ENCODE measurements at places on chromosomes 16 and 17. TPM values are rescaled to one million over a fixed set of nuclear protein-coding genes. Genes with fewer than 3 reads are reported as not detected.

- H3K4me1 ChIP-seq = peaks cover 91% of the 10 kb centered on the region
- peak overlapping the region; percentile 97 for H3K27ac ChIP-seq
- H3K4me3 ChIP-seq = peak overlapping the region; percentile 58
- peak; percentile 87 for DNase-seq
- H3K27me3 ChIP-seq = no peaks in the 10 kb centered on the region
Observed at GRCh38 chr16:89409161-89409711, 81.1 kb downstream of the ANKRD11 start.

DNA sequence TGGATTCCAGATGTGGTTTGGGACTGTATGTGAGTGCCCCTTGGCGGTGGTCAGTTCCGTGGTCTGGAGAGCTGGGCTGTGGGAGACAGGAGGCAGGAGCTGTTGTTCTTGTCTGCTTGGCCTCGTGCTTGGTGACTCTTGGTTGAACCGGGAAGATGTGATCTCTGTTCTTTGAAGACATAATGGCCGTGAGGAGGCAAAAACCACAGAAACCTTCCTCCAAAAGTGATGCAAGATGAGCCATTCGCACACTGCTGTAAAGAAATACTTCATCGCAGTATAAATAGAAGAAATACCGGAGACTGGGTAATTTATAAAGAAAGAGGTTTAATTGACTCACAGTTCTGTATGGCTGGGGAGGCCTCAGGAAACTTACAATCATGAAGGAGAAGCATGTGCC, 128.8 kb downstream of the RAP1GAP2 start:
- H3K36me3 ChIP-seq = peaks cover 26% of the 10 kb centered on the region
- H3K27me3 ChIP-seq = no peaks in the 10 kb centered on the region
- no peak overlapping the region for H3K27ac ChIP-seq
- no peak for DNase-seq
- peaks cover 8% of the 10 kb centered on the region for H3K4me1 ChIP-seq

- H3K36me3 ChIP-seq = peaks cover 19% of the 10 kb centered on the region
- DNase-seq = no peak
- H3K4me1 ChIP-seq = peaks cover 14% of the 10 kb centered on the region
- H3K4me3 ChIP-seq = no peak overlapping the region
- H3K27me3 ChIP-seq = no peaks in the 10 kb centered on the region
- peak overlapping the region; percentile 59 for H3K27ac ChIP-seq
Observed at GRCh38 chr17:16273929-16274339, 56.9 kb downstream of the PIGL start.

- H3K36me3 ChIP-seq = no peaks in the 10 kb centered on the region
- H3K4me3 ChIP-seq = no peak overlapping the region
- no peak for DNase-seq
- no peak overlapping the region for H3K27ac ChIP-seq
- peaks cover 3% of the 10 kb centered on the region for H3K4me1 ChIP-seq
- no peaks in the 10 kb centered on the region for H3K27me3 ChIP-seq
Observed at GRCh38 chr17:75102385-75102821, 7.4 kb upstream of the ARMC7 start.

DNA sequence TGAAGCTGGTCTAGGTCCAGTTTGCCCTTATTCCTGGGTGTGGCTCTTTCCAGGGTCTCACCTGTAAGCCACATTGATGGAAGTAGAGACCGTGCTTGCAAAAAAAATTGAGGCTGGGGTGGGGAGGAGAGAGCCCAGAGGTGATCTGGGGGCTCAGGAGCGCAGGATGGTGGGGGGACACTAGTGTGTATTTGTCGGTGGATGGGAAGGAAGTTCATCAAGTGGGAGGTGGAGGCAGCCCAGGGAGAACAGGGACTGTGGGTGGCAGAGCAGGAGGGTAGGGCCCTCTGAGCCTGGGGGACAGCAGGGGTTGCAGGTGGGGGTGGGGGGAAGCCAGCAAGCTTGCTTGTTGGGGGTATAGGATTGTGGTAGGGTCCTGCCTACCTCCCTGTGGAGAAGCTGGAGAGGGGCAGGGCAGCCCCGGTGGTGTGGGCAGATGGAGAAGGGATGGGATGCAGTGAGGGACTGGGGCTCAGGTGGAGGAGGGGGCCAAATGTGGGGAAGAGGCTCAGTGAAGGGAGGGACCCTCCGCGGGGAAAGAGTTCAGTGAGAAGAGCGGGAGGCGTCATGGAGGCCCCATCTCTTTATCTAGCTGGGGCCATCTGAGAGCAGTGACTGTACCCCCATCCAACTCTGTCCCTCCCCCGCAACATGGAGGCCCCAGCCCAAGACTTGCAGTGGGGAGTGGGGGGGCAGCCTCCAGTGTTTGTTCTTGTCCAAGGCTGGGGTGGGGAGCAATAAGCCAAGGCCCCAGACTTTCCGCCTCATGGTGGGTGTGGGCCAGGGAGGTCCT, 17.2 kb upstream of the TMEM92 start:
- DNase-seq = no peak
- H3K27me3 ChIP-seq = peaks cover 6% of the 10 kb centered on the region
- H3K36me3 ChIP-seq = no peaks in the 10 kb centered on the region
- no peak overlapping the region for H3K4me3 ChIP-seq
- peak overlapping the region; percentile 43 for H3K27ac ChIP-seq
- no peaks in the 10 kb centered on the region for H3K4me1 ChIP-seq

DNA sequence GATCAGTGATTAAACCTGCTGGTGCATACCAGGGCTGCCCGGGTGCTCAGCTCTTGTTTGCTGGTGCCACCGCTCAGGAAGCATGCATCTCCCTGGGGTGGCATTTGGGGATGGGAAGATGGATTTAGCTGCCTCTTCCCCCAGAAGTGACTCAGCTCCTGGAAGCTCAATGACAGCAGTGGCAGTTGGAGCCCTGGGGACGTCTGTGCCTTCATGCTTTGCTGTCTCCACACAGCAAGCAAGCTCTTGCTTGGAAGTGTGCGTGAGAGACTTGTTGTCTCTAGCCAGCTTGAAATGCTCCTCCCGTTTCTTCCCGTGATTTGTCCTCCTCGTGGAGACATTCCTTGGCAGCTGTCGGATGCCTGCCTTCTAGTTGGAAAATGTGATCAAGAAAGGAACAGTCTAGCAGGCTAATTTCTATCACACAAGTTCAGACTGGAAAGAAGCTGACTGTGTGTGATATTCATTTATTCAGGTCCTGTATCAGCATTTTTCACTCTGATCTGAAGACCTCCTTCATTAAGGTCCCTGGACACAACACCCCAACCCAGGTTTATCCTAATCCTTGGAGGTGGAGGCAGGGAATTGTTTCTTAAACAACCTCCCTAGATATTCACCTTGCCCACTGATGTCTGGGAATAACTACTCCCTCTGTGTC, 73.0 kb downstream of the BMERB1 start:
- DNase-seq = no peak
- H3K36me3 ChIP-seq = no peaks in the 10 kb centered on the region
- no peak overlapping the region for H3K27ac ChIP-seq
- H3K27me3 ChIP-seq = no peaks in the 10 kb centered on the region

- H3K27ac ChIP-seq = peak overlapping the region; percentile 7
- DNase-seq = no peak
- H3K36me3 ChIP-seq = no peaks in the 10 kb centered on the region
- no peak overlapping the region for H3K4me3 ChIP-seq
- no peaks in the 10 kb centered on the region for H3K4me1 ChIP-seq
- H3K27me3 ChIP-seq = no peaks in the 10 kb centered on the region
Observed at GRCh38 chr16:50136399-50136798, 16.7 kb upstream of the TENT4B start.

- H3K4me3 ChIP-seq = no peak overlapping the region
- H3K27me3 ChIP-seq = no peaks in the 10 kb centered on the region
- DNase-seq = no peak
- no peaks in the 10 kb centered on the region for H3K36me3 ChIP-seq
Observed at GRCh38 chr16:11333702-11334101, 11.6 kb upstream of the RMI2 start.

GRCh38 chr17:7294614-7295153, at the start of gene YBX2:
Gene YBX2 (minus strand): TSS chr17:7294639. CDS start chr17:7294500, 139 bp downstream.
- H3K36me3 ChIP-seq = no peaks in the 10 kb centered on the region
- H3K4me3 ChIP-seq = peak within 1 kb of the TSS; percentile 82
- H3K27me3 ChIP-seq = no peaks in the 10 kb centered on the region
- H3K4me1 ChIP-seq = peaks cover 22% of the 10 kb centered on the region

DNA sequence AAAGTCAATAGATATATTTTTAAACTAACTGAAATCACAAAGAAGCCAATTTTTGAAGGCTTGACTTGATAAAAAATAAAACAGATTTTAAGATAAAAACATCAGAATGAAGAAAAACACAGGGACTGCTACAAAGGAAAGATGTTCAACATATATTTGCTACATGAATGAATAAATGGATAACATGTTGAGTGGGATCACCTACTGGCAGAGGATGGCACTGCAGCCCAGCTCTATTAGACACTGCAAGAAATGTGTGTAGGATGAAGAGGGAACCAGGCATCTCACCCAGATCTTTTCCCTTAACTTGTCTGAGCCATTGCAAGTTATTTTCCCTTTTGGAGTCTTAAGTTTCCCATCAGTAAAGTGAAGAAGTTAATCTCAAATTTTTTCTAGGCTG, 4.2 kb downstream of the AIPL1 start:
- H3K27ac ChIP-seq = no peak overlapping the region
- no peak overlapping the region for H3K4me3 ChIP-seq
- H3K27me3 ChIP-seq = no peaks in the 10 kb centered on the region

DNA sequence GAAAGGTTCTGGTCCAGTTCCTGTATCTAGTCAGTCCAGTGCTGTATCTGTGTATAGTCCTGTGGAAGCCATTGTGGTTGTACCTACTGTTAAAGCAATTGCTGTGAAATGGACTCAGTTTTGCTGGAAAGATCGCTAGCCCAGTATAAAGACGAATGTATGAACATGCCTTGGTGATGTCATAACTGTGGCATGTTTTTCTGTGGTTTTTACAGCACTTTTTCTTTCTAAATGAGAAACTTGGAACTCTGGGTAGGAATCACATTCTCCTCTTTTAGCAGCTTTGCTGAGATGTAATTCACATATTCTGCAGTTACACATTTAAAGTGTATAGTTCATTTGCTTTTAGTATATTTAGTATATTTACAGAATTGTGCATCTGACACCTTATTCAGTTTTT, 58.1 kb downstream of the MAP2K4 start:
- no peak for DNase-seq
- H3K27me3 ChIP-seq = no peaks in the 10 kb centered on the region
- no peak overlapping the region for H3K4me3 ChIP-seq
- peaks cover 15% of the 10 kb centered on the region for H3K36me3 ChIP-seq

GRCh38 chr17:78892520-78892919, 10.5 kb downstream of the CEP295NL start:
- no peak for DNase-seq
- no peak overlapping the region for H3K27ac ChIP-seq
- peaks cover 48% of the 10 kb centered on the region for H3K4me1 ChIP-seq
- H3K27me3 ChIP-seq = no peaks in the 10 kb centered on the region
- H3K36me3 ChIP-seq = no peaks in the 10 kb centered on the region
- H3K4me3 ChIP-seq = no peak overlapping the region

GRCh38 chr17:61106354-61106753, 293.3 kb upstream of the TBX2 start:
- no peaks in the 10 kb centered on the region for H3K27me3 ChIP-seq
- H3K4me1 ChIP-seq = no peaks in the 10 kb centered on the region
- no peak overlapping the region for H3K27ac ChIP-seq
- no peak for DNase-seq
- no peak overlapping the region for H3K4me3 ChIP-seq

DNA sequence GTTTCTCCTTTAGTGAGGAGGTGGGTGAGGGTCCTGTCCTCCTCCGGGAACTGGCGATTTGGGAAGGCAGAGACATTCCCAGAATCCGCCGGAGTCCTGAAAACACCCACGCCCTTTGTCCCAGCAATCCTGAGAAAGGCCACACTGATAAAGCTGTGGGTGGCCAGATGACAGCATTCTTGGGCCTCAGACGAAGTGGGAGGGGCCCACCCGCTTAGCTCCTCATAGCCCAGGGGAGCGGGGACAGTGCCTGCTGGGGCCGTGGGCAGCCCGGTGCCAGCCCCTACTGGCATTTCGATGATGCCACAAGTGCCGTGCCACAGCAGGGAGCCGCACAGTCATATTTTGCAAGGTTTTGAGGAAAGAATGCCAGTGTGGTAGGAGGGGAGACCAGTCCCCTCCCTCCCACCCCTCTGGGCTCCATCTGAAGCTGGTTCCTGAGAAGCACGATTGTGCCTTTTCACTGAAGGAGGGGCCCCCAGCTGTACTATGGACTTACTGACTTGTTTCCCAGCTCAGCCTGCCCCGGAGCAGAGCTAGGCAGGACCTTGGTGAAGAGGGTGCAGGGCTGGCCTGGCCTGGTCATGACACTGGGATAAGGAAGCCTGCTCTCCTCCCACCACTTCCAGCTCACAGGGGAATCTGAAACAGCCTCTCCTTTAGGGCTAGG, 20.9 kb upstream of the MPRIP start:
- peaks cover 23% of the 10 kb centered on the region for H3K4me1 ChIP-seq
- no peak for DNase-seq
- H3K36me3 ChIP-seq = no peaks in the 10 kb centered on the region
- H3K4me3 ChIP-seq = no peak overlapping the region

DNA sequence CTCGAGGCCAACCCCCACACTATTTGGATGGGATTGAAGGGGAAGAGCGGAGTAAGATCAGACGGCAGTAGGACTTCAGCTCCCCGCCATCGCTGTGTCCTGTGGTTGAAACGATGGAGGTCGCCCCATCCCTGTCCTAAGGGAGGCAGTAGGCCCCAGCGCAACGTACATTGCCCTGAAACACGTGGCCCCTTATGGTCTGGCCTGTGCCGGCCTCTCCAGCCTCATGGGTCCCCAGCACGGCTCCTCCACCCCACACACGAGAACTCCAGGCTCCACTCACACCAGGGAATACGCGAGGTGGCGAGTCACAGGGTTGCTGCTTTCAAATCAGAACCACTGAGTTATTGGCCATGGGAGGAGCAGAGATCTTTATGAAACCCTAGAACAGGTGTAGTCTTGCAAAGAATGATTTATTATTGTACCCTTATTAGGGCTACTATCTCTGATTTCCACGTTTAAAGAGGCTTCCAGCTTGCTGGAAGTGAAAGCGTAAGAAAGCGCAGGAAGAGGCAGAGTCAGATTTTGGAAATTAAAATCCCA, 669 bp upstream of the DCTPP1 start:
- DNase-seq = no peak
- H3K27me3 ChIP-seq = no peaks in the 10 kb centered on the region
- H3K27ac ChIP-seq = no peak overlapping the region
- H3K36me3 ChIP-seq = no peaks in the 10 kb centered on the region
- H3K4me3 ChIP-seq = no peak overlapping the region
- peaks cover 5% of the 10 kb centered on the region for H3K4me1 ChIP-seq

GRCh38 chr16:16086653-16087446, 136.4 kb downstream of the ABCC6 start:
- H3K4me3 ChIP-seq = no peak overlapping the region
- peaks cover 41% of the 10 kb centered on the region for H3K36me3 ChIP-seq
- no peak overlapping the region for H3K27ac ChIP-seq
- H3K27me3 ChIP-seq = no peaks in the 10 kb centered on the region

TNFRSF17 gene
- total RNA-seq = 0.63 TPM

ALOX15B gene
- total RNA-seq = not detected

PRR35 gene
- total RNA-seq = not detected

EVI2B gene
- total RNA-seq = 159 TPM

SLC6A2 gene
- total RNA-seq = not detected

CIITA gene
- 18.8 TPM for total RNA-seq

USP22 gene
- total RNA-seq = 149 TPM

CHAD gene
- not detected for total RNA-seq

DGKE gene
- total RNA-seq = 40.0 TPM

GPR142 gene
- not detected for total RNA-seq
